ENCODE measurements at places on chromosomes 2 and 18.

- no peak for DNase-seq
These were observed 16.7 kb downstream of the NOSTRIN start for GRCh38 chr2:168819050-168819715.

- DNase-seq = no peak
These were observed 133.2 kb downstream of the NCK2 start for GRCh38 chr2:105877945-105878344.

- DNase-seq = no peak
These were observed 3.8 kb downstream of the TGIF1 start for GRCh38 chr18:3453540-3454364.

DNA sequence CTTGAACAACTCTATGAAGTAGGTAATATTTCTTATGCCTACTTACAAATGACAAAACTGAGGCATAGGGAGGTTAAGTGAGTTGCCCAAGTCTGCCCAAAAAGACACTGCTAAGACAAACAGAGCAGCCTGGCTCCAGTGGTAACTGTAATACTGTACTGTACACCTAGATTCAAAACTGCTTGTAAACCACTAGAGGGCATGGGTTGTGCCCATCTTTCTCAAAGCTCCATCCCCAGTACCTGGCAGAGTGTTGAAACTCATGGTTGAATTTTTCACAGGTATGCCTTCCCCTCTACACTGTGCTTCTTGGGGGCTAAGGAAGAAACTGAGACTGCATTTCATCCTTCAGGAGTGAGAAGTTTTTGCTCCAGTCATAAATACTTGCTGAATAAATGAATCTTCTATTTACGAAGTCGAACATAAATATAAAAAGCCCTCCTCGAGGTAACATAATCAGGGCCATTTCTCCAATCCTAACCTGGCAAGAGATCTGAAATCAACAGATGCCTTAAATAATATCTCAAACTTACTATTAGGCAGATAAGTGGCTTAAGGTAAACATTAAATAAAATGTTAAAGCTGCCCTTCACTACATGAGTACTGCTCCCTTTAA is 2.0 kb downstream of the PPP4R1 start:
- DNase-seq = no peak
